ENCODE measurements at places on chromosomes 3 and 15. TPM values are rescaled to one million over a fixed set of nuclear protein-coding genes. Genes with fewer than 3 reads are reported as not detected.

Gene SCN10A
- total RNA-seq = not detected

Gene CLDN18
- total RNA-seq = not detected

Gene CEMIP
- total RNA-seq = not detected

Gene CACNA1D
- total RNA-seq = 0.34 TPM

Gene PLSCR2
- not detected for total RNA-seq

Gene RAB6B
- total RNA-seq = not detected
